GM12864 (cell line): ENCODE measurements at places on chromosomes 12 and 14.

GRCh38 chr14:31895646-31896045, 181.5 kb upstream of the ARHGAP5 start:
- no peak for DNase-seq

DNA sequence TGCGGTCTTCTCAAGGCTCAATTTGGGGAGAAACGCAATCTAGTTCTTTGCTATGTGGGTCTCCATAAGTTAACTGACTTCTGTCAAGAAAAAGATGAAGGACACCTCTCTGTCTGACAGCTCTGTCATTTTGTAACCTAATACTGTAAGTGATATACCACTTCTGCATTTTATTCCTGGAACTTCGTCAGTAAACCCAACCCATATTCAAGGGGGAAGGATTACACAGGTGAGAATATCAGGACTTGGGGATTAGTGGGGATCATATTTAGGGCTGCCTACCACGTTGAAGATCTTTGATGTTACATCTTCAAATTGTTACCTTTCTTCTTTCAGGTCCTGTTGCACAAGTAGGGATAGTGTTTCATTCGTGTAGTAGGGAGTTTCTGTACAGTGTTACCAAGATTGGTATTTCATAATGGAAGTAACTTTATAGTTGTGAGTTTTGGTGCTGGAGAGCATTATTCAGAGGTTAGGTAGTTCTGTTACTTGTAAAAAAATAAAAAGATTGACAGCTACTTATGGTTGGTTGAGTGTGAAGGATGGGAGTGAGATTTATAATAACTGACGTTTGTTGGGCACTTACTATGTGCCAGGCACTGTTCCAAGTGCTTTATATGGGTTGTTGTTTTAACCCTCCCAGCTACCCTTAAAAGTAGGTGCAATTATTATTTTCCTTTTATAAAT, 1.6 kb downstream of the TMEM260 start:
- DNase-seq = no peak

DNA sequence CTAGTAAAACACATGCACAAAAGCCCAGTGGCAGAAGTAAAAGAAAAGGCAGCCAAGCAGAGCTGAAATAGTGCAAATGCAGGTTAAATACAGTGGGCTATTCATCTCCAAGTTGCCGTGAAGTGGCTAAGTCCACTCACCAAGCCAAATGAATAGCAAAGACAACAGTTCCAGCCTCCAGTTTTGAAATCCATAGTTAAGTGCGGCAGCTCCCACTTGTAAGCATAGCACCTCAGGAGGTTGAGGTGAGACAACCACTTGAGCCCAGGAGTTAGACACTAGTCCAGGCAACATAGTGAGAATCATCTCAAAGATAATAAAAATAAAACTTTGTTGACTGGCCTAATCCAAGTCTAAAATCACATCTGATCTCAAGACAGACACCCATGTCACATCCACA, 9.8 kb upstream of the PHLDA1 start:
- no peak for DNase-seq

DNA sequence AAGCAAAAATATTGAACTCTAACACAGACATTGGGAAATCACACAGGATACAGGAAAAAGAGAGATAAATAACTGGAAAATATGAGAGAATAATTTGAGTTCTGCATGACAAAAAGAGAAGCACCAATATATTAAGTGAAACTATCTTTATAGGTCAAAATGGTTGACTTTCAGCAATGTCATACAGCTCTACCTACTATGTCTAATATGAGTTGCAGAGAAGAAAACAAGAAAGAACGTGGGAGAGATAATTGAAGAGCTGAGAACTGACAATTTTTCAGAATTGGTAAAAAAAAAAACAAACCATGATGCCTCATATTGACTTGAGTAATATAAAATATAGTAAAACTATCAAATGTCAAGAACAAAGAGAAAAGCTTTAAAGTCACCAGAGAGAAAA, 221.7 kb downstream of the BCL11B start:
- DNase-seq = no peak

DNA sequence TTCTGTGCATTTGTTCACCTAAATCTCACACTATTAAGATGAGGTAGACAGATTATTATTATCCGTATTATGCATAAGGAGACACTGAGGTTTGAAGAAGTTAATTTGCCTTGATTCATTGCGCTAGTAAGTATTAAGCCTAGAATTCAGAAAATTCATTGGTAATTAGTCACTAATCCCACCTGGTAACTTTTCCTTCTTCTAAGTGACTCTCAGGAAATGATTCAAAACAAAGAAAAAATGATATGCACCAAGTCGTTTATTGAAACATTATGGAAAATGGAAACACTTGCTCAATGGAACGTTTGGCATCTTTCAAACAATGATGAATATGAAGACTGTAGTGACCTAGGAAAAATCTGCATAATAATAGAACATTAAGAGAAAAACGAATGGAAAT, 15.2 kb downstream of the RFX4 start:
- no peak for DNase-seq

GRCh38 chr14:70988452-70988851, 81.2 kb downstream of the PCNX1 start:
- DNase-seq = no peak
